AG10803 (cell line): ENCODE measurements at places on chromosomes 7 and 10.

DNA sequence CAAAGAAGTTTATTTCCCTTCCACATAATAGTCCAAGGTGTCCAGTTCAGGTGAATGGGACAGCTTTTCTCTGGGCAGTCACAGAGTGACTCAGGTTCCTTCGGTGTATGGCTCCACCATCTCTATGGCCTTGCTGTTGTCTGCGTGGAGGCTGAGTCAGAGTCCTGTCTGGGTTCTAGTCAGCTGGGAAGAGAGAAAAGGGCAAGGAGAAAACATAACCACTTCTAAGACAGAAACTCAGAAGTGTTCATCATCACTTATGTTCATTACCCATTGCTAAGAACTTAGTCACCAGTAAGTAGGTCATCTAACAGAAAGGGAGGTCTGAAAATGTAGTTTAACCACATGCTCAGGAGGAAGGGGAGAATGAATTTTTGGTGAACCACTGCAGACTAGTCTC lies 32.4 kb upstream of the CCDC7 start:
- peak; percentile 91 for DNase-seq

DNA sequence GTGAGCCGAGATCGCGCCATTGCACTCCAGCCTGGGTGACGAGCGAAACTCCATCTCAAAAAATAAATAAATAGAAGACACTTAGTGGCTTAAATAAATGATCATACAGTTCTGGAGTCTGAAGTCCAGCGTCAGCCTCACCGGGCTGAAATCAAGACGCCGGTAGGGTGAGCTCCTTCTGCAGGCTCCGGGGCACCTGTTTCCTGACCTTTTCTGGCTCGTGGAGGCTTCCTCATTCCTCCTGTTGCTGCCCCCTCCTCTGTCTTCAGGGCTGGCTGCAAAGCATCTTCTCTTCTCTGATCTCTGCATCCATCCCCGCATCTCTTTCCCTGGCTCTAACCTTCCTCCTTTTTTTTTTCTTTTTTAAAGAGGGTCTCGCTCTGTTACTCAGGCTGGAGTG lies 32.8 kb downstream of the LIMK1 start:
- DNase-seq: no peak

- no peak for DNase-seq
These were observed 555.0 kb downstream of the TNS3 start for GRCh38 chr7:47026780-47027361.

GRCh38 chr7:95045236-95045923 lies 138.0 kb downstream of the PPP1R9A start:
- DNase-seq: peak; percentile 27

- DNase-seq: peak; percentile 97
These were observed 770.4 kb downstream of the TNS3 start for GRCh38 chr7:46811529-46811928.

GRCh38 chr10:110903280-110904278 lies 15.4 kb downstream of the BBIP1 start:
- DNase-seq: no peak

GRCh38 chr7:28813243-28813962 lies 144.7 kb downstream of the TRIL start:
- DNase-seq: peak; percentile 28

- no peak for DNase-seq
These were observed 335.1 kb downstream of the GATA3 start for GRCh38 chr10:8389630-8390029.

DNA sequence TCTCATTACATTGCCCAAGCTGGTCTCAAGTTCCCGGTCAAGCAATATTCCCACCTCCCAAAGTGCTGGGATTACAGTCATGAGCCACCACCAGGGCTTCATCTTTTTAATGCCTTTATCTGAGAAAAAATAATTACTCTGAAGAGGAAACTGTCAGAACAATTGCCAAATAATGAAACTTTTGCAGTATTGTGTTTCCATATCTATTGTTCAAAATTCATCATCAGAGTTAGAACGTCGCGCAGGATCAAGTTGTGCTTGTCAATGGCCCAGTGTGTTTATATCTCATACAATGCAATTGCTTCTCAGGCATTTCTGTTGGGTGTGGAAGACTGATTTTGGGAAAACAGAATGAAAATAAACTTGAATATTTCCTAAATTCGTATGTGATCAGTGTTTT lies 143.1 kb downstream of the ARID5B start:
- DNase-seq: no peak

DNA sequence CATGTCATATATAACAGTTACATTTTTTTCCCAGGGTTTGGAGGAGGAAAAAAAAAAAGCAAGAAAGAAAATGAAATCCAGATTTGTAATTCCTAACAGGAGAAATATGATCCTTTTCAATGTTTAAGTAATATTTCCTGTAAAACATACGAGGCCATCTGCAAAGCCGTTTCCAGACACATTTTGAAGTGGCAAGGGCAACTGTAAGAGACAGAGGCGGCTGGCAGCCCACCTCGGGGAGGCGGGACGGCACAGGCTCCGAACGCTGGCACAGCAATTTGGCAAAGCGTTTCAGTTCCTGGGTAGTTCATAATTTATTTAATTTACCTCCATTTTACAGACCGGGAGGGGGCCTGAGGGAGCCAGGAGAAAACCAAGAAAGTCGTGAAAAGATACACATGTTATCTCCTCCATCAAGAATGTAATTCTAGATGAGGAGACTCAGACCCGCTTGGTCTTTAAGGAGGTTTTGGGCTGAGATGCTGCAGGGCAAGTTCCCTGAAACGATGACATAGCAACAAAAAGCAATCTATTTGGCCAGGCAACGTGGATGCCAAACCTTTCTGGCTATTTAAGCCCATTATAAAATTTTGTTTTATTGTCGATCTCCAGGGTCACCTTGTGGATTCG lies 448.5 kb upstream of the MKI67 start:
- no peak for DNase-seq

DNA sequence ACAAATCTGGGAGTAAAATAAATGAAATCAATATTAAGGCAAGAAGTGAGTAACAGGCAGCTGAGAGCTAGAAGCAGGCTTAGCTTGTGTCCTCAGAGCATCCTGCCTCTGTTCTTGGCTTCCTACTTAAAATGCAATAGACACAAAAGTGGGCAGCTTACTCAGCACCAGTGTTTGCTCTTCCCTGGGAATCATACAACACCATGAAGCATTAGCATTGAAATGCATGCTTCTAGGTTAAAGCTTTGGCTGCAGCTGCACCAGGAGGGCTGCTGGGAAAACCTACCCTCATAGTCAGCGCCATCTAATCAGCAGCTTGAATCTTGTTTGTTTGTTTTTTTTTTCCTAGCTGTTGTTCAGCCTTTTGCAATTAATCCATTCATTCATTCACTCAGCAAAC lies 104.2 kb upstream of the VWC2 start:
- DNase-seq: no peak

DNA sequence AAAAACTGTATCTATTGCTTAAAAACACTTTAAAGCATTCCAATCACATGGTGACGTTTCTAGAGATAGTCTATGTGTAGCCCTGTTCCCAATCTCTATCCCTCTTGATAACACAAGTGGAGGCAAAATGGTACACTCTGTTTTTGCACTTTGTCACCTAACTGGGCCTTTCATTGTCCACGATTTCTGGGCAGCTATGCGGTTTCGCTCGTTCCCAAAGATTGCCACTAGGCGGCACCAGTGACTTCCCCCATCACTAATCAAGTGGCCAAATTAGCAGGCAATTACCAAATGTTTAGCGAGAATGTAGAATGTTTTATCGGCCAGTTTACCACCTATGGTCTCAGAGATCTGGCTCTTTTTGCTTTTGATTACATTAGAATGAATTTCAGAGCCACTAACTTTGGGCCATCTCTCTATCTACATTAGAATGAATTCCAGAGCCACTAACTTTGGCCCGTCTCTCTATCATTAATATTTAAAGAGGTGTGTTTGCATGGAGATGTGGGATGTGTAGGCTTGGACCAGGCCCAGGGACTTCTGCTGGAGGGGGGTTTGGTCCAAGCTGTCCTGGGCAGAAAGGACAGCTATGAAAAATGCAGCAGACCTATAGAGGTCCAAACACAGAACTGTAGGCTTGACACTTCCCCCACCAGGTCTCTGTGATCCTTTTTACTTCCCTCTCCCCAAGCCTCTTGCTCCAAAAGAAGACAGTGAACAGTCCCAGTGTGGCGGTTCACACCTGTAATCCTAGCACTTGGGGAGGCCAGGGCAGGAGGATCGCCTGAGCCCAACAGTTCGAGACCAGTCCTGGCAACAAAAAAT lies 90.1 kb downstream of the EPC1 start:
- peak; percentile 35 for DNase-seq

GRCh38 chr7:135224027-135224426 lies 9.6 kb upstream of the STRA8 start:
- DNase-seq: no peak

GRCh38 chr7:157568106-157568769 lies 231.4 kb downstream of the DNAJB6 start:
- DNase-seq: no peak
